Amniotic stem cell (primary cell): ENCODE measurements at places on chromosomes 13 and 19.

DNA sequence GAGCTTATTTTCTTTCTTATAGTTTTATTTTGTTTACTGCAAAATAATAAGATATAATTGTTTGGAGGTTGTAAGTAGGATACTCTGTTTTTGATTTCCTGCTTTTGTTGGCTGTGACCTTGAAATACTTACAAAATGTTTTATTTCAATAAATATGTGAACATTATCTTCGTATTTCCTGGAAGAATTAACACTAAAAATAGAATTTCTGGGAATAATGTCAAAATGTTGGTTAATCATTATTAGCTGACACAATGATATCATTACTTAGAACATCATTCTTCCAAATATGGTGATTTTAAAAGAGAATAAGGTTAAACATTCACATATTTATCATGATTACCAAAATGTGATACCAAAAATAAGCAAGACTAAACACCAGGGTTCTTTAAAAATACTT, 1148.6 kb upstream of the PRR20A start:
- no peak for DNase-seq

- DNase-seq: no peak
Observed at GRCh38 chr13:99657848-99658260, 156.6 kb downstream of the TM9SF2 start.

DNA sequence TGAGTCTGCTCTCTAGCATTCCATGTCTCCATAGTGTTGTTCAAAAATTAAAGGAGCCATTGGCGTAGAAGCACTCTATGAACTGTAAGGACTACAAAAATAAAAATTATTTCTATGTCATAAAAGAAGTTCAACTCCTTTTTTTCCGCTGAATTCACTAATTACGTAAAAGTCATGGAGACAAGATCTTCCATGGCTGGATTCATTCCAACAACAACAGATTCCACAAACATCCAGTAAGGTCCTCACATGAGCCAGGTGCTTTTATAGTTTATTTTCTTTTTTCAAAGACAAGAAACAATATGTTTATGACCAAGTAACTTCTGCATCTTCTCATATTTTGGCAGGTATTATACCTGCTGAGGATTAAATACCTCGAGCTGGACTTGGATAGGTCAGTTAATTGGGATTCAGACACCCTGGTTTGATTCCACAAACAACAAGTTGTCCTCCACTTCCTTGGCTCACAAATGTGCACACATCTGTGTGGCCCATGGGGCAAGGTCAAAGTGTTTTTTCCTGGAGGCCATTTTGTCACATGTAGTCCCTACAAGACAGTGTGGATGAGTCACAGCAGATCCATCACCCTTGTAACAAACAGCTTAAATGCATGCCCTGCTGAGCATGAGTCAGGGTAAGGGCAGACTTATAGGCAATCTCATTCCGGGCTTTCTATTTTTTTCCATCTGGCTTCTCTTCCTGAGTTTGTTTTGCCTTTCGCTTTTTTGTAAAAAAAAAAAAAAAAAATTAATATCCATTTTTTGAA, 475.6 kb downstream of the COG6 start:
- no peak for DNase-seq

DNA sequence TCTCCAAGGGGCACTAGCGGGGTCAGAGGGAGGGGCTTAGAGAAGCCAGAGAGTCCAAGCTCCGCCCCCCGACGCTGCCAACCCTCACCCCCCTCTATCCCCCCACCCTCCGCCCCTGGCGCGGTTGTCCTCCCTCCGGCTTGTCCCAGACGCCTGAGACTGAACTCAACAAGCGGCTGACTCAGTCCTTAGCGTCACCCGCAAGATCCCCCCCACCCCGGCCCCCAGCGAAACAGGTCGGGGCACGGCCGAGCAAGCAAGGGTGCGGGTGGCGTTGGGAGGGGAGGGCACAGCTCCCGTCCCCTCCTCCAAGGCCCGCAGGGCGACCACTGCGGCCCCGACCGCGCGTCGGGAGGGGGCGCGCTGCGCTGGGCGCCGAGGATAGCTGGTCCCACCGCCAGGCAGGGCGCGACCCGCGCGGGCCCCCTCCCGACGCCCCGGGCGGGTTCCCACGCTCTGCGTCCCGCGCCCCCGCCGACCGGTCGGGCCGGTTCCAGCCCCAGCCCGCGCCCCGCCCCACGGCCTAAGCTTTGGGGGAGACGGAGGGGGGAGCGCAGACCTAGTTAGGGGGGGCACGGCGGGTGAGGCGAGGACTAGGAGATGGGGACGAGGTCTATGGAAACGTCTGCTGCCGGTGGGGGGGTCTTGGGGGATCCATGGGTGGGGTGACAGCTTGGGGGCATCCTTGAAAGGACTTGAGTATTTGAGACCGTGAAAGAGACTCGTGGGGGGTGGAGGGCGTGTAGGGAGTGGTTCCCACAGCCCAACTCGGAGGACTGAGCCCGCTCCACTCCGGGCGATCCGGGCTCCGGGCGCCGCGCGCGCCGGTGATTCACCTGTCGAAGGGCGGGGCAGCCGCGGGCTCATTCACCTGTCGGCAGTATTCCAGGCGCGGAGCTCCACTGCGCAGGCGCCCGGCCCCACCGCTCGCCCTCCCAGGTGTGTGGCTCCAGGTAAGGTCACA, 5.1 kb downstream of the NOTCH3 start:
- DNase-seq: no peak

GRCh38 chr13:112781881-112782361, 92.1 kb downstream of the ATP11A start:
- DNase-seq: no peak

DNA sequence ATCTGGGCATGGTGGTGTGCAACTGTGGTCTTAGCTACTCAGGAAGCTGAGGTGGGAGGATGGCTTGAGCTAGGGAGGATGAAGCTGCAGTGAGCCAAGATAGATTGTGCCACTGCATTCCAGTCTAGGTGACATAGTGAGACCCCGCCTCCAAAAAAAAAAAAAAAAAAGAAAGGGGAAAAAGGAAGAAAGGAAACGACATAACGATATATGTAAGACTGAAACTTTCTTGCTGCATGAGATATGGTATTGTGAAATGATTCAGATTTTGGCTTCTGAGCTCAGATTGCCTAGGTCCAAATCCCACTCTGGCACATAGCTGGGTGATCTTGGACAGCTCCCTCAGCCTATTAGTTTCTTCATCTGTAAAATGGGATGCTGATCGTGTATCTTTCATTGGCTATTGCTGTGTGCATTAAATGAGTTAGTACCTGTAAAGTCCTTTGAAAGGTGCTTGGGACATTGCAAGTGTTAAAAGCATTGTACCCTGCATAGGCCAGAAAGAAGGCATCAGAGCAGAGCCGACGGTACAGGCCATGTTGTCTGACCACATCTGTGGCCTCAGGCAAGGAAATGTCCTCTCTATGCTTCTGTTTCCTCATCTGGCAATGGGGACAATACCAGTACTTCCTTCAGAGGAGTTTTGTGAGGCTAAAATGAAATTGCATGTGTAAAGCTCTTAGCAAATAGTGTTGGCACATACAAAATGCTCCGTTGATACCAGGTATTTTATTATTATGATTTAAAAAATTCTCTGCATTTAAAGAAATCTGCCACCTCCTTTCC, 32.6 kb upstream of the SLC46A3 start:
- DNase-seq: no peak

GRCh38 chr13:37067874-37068273, 8.4 kb upstream of the SUPT20H start:
- no peak for DNase-seq

- no peak for DNase-seq
Observed at GRCh38 chr13:98823442-98823841, 71.0 kb upstream of the SLC15A1 start.
